ENCODE measurements at places on chromosomes 1 and 21.
A peak's percentile ranks its signal among the peaks of the same experiment; 100 is the strongest.

- no peak for DNase-seq
Observed at GRCh38 chr21:43792406-43792805, 3.0 kb downstream of the RRP1 start.

- no peak for DNase-seq
Observed at GRCh38 chr1:204150702-204151551, 917 bp downstream of the ETNK2 start.

GRCh38 chr21:39197448-39198233, 14.4 kb upstream of the PSMG1 start:
- DNase-seq, result no peak

GRCh38 chr1:147316968-147317367, 74.5 kb downstream of the CHD1L start:
- DNase-seq, result no peak

DNA sequence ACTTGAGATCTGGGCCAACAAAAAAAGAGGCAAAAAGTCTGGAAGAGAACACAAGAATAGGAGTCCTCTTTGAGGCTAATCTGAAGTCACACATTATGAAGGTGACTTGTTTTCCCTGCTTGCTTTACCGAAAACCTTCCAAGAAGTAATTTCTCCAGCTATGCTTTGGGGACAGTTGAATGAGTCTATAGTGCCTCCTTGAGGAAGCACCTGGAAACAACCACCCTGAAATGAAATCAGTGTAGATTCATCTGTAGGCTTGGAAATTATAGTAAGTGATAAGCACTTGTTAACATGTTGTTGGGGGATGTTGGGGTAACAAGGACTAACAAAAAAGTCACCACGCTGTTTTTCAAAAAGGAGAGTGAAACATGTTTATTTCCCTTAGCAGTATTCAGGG, 23.4 kb upstream of the RPTN start:
- DNase-seq, result no peak

- no peak for DNase-seq
Observed at GRCh38 chr21:44382536-44382935, 29.1 kb downstream of the TRPM2 start.

DNA sequence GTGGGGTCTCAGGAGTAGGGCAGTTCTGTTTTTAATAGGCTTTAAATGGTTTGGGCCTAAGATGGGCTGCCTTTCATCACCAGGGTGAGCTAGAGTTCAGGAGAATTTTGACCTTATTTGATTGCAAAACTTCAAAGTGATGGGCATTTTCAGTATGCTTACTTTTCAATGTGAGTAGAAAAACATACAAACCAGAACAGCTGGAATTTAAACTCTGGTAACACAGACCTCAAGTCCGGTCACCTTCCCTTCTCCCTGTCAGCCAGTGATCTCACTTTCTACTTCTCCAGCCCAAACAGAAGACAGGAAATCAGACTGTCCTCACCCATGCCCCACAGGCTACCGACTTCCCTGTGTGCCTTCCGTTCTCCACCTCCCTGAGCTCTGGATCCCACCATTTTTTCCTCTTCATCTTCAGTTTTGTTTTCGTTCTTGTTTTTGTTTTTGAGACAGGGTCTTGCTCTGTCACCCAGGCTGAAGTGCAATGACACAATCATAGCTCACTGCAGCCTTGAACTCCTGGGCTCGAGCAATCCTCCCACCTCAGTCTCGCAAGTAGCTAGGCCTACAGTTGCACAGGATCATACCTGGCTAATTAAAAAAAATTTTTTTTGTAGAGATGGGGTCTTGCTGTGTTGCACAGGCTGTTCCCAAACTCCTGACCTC, 374.0 kb downstream of the CAMTA1 start:
- no peak for DNase-seq

DNA sequence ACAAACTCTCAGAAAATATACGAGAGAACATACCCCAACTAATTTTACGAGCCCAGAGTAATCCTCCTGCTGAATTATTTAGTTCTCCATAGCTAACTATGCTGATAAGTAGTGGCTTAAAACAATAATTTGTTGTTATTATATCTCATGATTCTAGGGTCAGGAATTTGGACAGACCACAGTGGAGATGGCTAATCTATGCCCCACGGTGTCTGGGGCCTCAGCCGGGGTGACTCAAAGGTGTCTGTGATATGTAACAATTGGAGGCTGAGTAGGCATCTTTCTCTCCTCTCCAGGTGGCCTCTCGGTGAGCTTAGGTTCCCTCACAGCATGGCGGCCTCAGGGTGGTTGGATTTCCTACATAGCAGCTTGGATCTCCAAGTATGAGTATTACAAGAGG, 35.4 kb upstream of the FOXO6 start:
- DNase-seq, result no peak

DNA sequence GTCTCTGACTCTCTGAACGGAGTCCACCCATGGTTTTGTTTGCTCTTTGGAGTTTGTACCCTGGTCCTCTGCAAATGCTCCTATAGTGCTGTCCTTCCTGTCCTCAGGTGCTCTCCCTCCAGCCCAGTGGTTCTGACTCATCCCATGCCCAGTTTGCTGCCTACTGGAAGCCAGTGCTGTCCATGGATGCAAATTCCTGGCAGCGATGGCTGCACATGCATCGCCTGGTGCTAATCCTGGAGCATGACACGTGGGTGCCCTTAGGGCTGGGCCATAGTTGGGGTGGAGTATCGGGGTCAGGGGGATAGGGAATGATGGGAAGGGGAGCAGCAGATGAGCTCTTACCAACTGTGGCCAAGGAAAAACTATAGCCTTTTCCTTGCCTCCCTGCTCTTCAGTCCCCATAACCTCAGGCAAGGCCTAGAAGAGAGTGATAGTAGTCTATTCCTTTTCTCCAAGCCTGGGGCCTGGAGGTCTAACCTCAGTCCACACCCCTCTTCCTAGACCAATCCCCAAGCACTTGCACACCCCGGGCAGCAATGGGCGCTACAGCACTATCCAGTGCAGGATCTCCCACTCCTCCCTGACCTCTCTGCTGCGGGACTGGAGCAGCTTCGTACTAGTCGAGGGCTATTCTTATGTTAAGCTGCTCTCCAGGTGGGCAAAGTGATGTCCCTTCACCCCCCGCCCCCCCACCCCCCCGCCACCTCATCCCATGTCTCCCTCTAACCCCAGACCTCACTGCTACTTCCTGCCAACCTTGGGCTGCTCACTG, 31.6 kb downstream of the HYI start:
- no peak for DNase-seq

GRCh38 chr1:226453015-226453704, 45.3 kb upstream of the PARP1 start:
- DNase-seq, result no peak

GRCh38 chr1:85366391-85367170, 90.1 kb upstream of the BCL10 start:
- no peak for DNase-seq

- no peak for DNase-seq
Observed at GRCh38 chr1:94873520-94874351, 53.2 kb downstream of the CNN3 start.

GRCh38 chr21:36914244-36915013, 52.0 kb downstream of the HLCS start:
- DNase-seq, result no peak

GRCh38 chr1:70497152-70497551, 86.1 kb downstream of the CTH start:
- no peak for DNase-seq

GRCh38 chr1:74690909-74691308, 17.3 kb upstream of the ERICH3 start:
- DNase-seq, result no peak

- DNase-seq, result no peak
Observed at GRCh38 chr1:178958491-178958890, 67.2 kb upstream of the FAM20B start.

DNA sequence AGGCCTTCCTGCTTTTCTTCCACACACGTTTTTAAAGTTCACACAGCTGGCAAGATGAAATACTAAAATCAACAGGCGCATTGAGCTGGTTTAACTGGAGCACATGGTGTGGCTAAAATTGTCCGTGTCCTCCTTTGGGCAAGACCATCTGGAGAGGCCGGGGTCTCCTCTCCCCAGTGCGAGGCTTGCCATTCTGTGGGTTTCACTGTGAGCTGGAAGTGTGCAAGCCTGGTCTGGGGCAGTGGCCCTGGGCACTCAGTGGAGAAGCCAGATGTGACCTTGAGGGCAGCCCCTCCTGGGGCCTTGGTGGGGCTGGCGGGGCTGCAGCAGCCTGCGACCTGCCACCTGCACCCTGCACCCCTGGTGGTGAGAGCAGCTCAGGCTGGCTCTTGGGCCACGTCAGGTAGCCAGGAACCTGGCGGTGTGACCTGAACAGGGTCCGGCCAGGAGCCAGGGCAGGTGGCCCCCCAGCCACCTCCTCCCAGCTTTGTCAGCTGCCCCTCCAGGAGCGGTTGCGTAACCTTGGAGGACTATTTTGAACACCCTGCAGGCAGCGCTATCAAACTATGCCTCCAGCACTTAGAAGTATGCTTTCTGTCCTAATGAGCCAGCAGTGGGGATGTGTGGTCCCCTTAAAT, 52.4 kb downstream of the SLC37A1 start:
- no peak for DNase-seq

DNA sequence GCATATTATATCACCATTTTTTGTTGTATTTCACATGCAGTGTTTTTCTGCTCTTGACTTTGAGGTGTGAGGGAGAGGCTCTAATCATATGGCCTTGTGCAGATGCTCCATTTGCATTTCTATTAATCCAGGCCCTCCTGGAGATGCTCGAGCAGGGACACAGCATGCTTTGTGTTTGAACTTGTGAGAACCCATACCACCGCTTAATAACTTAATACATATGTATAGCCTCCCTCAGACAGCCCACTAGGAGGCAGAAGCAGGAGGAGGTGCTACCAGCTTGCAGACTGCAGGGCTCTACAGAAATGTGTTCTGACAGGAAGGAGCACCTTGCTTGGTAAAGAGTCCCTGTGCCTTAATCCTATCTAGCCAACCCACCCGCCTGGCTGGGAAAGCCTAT, 155.2 kb downstream of the BARHL2 start:
- DNase-seq, result no peak

- no peak for DNase-seq
Observed at GRCh38 chr1:151199873-151200581, 1.7 kb downstream of the PIP5K1A start.

DNA sequence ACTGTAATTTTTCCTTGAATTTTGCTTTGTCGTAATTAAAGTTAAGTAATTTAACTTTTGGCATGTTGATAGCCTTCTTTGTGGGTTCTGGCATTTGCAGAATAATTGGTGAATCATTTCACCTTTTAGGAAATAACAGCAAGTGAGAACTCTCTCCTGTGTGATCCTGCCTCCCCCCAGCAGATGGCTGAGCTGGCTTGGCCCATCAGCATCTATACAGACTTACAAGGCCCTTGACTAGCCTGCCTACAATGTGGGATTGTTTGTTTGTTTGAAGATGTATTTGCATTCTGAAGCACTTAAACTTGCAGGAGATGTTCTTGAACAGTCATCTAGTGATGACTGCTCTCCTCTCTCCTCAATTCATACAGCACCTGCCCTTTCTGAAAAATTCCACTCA, 55.9 kb downstream of the MACO1 start:
- DNase-seq, result no peak

DNA sequence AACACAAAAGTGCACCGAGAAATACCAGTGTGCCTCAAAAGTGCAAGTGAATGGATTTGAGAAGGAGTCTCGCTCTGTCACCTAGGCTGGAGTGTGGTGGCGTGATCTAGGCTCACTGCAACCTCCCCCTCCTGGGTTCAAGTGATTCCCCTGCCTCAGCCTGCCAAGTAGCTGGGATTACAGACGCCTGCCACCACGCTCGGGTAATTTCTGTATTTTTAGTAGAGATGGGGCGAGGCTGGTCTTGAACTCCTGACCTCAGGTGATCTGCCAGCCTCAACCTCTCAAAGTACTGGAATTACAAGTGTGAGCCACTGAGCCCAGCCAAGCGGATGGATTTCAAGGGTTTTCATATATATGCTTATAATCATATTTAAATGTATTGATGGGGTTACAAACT, 35.8 kb downstream of the PRRX1 start:
- no peak for DNase-seq

GRCh38 chr1:229600229-229600628, 25.7 kb downstream of the TAF5L start:
- no peak for DNase-seq

GRCh38 chr21:43361493-43362296, 65.2 kb downstream of the SIK1 start:
- DNase-seq, result peak; percentile 17

Measured in SK-N-DZ (cell line).